T-helper 2 cell (primary cell): ENCODE measurements at places on chromosomes 7 and 10.

DNA sequence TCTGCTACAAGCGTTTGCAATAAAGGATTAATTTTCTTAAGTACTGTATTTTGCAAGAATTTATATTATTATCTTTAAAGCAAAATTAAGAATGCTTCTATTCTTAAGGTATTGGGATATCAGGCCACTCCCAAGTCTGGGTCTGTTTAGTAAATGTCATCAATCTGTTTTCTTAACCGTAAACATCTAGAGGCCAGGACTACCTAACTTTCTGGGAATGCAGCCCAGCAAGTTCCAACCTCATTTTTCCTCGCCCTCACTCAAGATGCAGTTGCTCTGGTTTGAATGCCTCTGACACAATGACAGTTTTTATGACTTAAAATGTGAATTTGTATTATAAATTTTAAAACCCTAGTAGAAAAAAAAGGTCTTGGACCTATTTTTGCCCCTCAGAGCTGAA lies 143.5 kb downstream of the INHBA start:
- no peak for DNase-seq

DNA sequence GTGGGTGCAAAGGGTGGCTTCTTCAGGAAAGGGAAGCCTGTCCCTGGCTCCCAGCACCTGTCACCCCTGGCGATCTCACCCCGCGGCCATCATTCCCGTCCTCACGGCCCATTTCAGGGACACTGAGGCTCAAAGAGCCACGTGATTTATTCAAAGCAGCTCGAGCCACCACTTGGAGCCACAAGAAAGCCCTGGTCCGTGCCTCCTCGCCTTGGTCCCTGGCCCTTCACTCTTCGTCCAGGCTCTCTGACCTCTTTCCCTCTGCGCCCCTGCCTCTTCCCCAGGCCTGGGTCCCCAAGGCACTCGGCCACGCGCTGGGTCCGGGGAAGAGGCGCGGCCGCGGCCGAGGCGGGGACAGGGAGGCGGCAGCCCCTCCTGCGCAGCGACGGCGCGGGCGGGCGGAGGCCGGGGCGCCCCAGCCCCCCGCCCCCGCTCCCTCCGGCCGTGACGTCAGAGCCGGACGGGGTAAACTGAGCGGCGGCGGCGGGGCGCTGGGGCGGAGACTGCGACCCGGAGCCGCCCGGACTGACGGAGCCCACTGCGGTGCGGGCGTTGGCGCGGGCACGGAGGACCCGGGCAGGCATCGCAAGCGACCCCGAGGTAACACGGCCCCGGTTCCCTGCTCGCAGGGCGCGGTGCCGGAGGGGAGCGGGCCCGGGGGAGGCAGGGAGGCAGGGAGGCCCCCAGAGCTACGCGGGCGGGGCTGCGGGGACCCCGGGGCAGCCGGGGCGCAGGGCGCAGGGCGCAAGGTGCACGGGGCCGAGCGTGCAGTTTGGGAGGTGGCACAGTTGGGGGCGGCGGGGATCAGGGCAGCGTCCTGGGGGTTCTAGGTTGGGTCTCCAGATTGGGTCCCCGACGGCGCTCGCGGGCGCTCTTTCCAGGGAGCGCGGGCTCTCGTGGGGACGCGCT lies at the start of gene SLC18A2:
Gene SLC18A2, plus strand, starts transcription at position 494 of the 909 bp plus-strand sequence. CDS start 580 bp downstream, outside the sequence.
- no peak for DNase-seq

DNA sequence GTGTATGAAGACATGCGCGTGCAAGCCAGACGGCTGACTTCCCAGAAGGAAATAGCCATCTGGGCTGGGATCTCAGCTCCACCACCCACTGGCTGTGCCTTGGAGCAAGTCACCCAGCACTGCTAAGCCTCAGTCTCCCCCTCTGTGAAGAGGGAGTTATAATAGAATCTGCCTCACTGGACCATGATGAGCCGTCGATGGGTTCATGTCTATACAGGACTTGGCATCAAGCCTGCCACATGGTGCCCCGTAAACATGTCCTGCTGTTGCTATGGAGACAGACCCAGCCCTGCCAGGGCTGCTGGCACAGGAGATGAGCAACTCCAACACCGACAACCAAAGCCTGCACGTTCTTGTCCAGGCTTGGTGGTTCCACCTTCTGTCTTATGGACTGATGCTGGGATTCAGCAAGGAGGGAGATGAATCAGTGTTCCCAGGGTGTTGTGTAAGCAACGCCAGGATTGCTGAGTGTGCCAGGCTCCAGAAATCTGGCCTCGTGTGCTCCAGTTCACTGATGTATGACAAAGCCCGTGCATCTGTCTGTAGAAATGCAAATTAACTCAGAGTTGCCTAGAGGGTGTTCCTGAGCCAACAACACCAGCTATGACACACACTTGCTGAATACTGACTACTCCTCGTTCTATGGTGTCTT lies 5.6 kb downstream of the GPR15LG start:
- DNase-seq, result no peak

- no peak for DNase-seq
Measured at GRCh38 chr7:28762651-28763050, 195.5 kb downstream of the TRIL start.
